ENCODE measurements at places on chromosomes 1 and 21. TPM values are rescaled to one million over a fixed set of nuclear protein-coding genes. Genes with fewer than 3 reads are reported as not detected.

The SLAMF9 gene
- total RNA-seq: not detected

The PRRX1 gene
- 523 TPM for total RNA-seq

The HIVEP3 gene
- total RNA-seq: 0.78 TPM

The SPRR1B gene
- not detected for total RNA-seq
